ENCODE measurements at places on chromosomes 3 and 15.

DNA sequence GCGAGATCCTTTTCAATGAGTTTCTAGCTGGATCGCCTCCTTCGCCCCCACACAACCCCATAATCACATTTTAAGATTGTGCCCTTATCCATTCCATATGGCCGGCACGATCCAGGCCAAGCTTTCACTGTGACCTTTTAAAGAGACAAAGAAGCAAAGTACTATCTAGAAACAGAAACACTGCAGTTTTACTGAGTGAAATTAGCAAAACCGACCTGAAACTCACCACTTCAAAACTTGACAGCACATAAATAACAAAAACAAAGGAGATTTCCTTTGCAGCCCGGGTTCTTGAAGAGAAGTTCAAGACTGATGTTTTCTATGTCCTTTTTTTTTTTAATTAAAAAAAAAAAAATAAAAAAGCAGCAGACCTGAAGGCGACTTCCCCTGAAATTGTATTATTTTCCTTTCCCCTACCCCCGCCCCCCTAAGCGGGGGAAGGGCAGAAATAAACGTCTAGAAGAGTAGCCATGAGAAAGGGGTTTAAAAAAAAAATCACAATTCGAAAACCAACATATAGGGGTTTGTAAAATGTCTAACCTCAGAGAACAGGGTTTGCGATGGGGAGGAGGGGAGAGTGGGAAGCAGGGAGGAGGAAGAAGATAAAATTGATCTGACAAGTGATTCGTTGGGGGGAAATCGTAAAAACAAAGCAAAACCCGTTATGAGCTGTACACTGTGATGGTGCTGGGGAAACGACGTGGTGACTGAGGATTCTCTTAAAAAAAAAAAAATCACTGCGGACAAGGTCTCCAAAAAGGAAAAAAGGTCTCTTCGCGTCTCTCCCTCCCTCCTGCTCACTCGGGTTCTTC lies 1.5 kb downstream of the SATB1 start:
- peak; percentile 46 for DNase-seq

GRCh38 chr3:63089007-63089750 lies 188.9 kb upstream of the SYNPR start:
- DNase-seq: no peak

- no peak for DNase-seq
Observed at GRCh38 chr3:180416111-180416594, 185.8 kb upstream of the TTC14 start.

DNA sequence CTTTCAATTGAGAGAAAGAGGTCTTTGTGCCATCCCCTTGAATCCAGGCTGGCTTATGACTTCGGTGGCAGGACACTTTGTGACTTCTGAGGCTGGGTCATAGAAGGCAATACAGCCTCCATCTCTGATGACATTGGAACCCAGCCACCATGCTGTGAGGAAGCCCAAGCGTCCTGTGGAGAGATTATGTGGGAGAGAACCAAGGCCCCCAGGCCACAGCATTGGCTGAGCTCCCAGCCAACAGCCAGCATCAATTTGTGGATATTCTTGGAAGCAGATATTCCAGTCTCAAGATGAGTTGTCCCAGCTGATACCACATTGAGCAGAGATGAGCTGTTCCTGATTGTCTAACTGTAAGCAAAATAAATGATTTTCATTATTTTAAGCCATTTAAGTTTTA lies 12.7 kb upstream of the XIRP1 start:
- DNase-seq: no peak

DNA sequence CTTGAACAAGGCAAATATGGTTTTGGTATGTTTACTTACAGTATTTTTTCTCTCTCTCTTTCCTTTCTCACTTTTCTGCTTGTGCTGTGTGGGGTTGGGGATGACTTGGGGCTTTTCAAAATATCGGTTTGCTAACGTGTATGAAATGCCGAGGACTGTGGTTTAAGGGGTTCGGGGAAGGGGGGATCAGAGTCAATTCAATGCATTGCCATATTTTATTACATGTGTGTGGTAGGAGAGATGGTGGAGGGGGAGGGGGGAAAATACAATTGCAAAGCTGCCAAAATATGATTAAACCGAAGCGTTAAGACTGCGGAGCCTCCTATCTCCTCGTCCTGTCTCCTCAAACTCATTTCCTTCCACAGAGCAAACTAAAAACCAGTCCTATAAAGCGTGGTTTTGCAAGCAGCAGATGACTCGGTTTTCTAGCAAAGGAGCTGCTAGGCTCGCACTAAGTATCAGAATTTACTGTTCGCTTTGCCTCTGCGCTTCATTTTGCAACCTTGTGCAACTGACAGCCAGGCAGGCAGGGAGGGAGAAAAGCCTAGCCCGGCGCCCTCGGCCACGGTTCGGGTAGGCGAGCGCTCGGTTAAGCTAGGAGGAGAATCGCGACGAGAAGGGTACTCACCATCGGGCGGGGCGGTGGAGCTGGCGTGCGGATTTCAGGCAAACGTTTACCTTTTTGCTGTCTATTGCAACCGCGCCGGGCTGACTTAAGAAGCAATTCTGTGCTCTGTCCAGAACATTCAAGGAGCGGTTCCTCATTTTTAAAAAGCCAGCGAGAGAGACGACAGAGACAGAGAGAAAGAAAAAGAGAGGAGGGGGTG lies 4.0 kb upstream of the NR2F2 start:
- DNase-seq: peak; percentile 10

Data from GM20000 (cell line).